ENCODE measurements at places on chromosomes 6 and 20. TPM values are rescaled to one million over a fixed set of nuclear protein-coding genes. Genes with fewer than 3 reads are reported as not detected.

TNXB gene
- total RNA-seq: 214 TPM

NKAIN2 gene
- total RNA-seq: 1.7 TPM

KHDC1 gene
- 3.2 TPM for total RNA-seq

HLA-DPA1 gene
- total RNA-seq: 15.6 TPM

C2 gene
- 0.51 TPM for total RNA-seq

ANGPT4 gene
- total RNA-seq: not detected

DNA sequence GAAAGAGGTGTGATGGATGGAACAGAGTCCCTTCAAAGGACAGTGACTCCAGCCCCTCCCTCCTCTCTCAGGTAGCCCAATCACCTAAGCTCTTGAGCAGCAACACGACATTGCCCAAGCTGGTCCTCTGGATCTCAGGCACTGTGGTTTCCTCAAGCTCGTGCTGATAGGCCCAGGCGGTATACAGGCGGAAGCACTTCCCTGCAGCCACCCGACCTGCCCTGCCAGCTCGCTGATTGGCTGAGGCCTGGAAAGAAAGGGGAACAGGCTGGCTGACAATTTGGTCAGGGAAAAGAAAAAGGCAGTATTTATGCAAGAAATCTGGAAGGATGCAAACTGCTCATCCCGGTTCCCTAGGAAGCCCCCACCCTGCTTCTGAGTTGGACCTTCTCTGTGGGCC lies 9.6 kb downstream of the C6orf136 start:
- no peak for DNase-seq

GRCh38 chr6:29451471-29452193 lies 5.2 kb downstream of the OR11A1 start:
- no peak for DNase-seq

GRCh38 chr6:152696522-152696921 lies 1.2 kb upstream of the MYCT1 start:
- no peak for DNase-seq

- no peak for DNase-seq
Observed at GRCh38 chr6:81609736-81610135, 142.7 kb downstream of the TENT5A start.

GRCh38 chr6:146840216-146840615 lies 241.4 kb downstream of the ADGB start:
- no peak for DNase-seq

GRCh38 chr20:44004306-44004915 lies 89.8 kb downstream of the TOX2 start:
- DNase-seq: no peak

DNA sequence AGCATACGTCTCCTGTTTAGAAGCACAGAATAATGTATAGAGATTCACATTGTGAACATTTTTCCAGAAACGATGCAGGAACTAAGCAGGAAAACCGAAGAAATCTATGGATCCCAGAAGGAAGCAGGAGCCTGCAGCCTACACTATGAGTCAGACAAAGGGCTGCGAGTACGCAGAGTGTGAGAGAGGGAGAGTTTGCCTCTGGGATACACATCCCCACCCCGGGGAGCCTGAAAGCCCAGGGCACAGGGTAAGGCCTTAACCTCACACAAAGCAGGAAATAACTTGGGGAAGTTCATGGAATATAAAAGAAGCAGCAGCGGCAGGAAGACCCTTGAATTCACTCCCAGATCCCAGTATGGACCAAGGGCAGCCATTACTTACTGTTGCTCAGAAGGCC lies 842.1 kb upstream of the MANEA start:
- no peak for DNase-seq

- DNase-seq: no peak
Observed at GRCh38 chr6:112243861-112244827, 10.2 kb downstream of the LAMA4 start.

GRCh38 chr20:44211177-44212039 lies 837 bp upstream of the OSER1 start:
- peak; percentile 24 for DNase-seq

- DNase-seq: no peak
Observed at GRCh38 chr6:30572148-30572547, 906 bp downstream of the ABCF1 start.

DNA sequence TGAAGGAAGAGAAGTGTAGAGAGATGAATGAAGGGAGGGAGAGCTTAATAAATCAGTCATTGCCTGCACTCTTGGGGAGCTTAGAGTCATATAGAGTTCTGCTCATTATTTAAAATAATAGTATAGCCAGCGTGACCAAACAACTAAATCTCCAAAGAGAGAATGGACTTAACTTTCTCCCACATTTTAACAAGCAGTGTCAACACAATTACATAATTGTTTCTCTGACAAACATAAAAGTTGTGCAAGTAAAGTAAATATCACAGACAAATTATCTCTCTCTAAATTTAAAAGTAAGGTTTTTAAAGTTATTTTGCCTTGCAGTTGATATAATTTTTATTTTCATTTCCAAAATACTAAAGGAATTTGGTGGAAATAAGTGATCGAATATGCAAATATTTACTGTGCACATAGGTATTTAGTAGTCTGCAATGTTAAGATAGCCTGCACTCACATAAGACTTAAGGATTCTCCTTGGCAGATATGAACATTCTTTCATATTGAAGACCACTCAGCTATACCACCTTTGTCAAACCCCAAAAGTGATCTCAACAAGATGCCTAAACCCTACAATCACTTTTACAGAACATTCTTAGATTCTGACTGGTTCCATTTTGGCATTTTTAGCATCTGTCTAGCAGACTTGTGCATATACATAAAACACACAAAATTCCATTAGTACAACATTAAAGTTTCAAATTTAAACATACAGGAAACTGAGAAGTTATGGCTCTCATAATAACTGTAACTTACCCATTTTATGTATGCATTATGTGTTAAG lies 67.7 kb downstream of the KIF6 start:
- no peak for DNase-seq

- DNase-seq: no peak
Observed at GRCh38 chr6:123467392-123467791, 169.4 kb downstream of the TRDN start.

DNA sequence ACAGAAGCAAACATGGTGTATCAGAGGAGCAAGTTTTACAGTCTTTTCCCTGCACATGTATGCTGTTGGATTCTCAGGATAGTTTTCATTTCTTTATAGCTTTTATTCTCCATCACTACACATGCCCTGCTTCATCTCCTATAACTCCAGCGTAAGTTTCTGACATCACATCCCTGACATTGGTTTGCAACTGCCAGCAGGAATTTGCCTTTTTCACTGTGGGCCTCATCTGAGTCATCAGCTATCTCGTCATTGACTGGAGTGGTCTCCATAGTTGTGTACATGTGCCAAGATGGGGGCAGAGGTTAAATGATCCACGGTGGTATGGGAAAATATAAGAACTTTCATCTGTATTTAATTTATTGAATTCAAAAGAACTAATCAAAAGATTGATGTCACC lies 96.7 kb downstream of the SLX4IP start:
- DNase-seq: no peak

- no peak for DNase-seq
Observed at GRCh38 chr6:128365520-128366160, 154.8 kb downstream of the PTPRK start.

DNA sequence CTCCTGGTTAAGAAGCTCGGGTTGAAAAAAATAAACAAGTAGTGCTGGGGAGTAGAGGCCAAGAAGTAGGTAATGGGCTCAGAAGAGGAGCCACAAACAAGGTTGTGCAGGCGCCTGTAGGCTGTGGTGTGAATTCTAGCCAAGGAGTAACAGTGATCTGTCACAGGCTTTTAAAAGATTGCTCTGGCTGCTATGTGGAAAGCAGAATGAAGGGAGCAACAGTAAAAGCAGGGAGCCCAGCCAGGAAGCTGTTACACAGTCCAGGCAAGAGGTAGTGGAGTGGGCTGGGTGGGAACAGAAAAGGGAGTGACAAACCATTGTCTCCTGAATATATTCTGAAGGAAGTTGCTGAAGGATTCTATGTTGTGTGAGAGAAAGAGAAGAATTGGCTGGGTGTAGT lies 2.0 kb downstream of the HFE start:
- DNase-seq: peak; percentile 59

GRCh38 chr20:44219170-44219730 lies 8.7 kb upstream of the OSER1 start:
- no peak for DNase-seq

Measured in tongue (tissue), 3 donors.